ENCODE measurements at places on chromosomes 6 and 20. TPM values are rescaled to one million over a fixed set of nuclear protein-coding genes. Genes with fewer than 3 reads are reported as not detected.

GTPBP2 gene
- 74.1 TPM for total RNA-seq

PLCB1 gene
- total RNA-seq = 48.3 TPM

SALL4 gene
- total RNA-seq = 2.3 TPM

GRM1 gene
- total RNA-seq = not detected

DDAH2 gene
- 33.3 TPM for total RNA-seq

WFDC5 gene
- total RNA-seq = 0.78 TPM

SPATS1 gene
- not detected for total RNA-seq

TP53INP2 gene
- total RNA-seq = 31.9 TPM

ID4 gene
- total RNA-seq = 32.5 TPM

MAS1 gene
- not detected for total RNA-seq

VSX1 gene
- not detected for total RNA-seq

GSTA2 gene
- total RNA-seq = not detected

PTCRA gene
- total RNA-seq = 0.55 TPM

CALHM6 gene
- 2.2 TPM for total RNA-seq
